ENCODE measurements at places on chromosomes 13 and 19. TPM values are rescaled to one million over a fixed set of nuclear protein-coding genes. Genes with fewer than 3 reads are reported as not detected.

SHC2 gene
- total RNA-seq, result 2.7 TPM

ZNF85 gene
- total RNA-seq, result 3.5 TPM

SPIB gene
- not detected for total RNA-seq

LILRA1 gene
- not detected for total RNA-seq

METTL21C gene
- total RNA-seq, result not detected

MCF2L gene
- 0.37 TPM for total RNA-seq

RYR1 gene
- 0.11 TPM for total RNA-seq

FCAR gene
- not detected for total RNA-seq

ANGPTL8 gene
- total RNA-seq, result not detected

ZSWIM4 gene
- total RNA-seq, result 11.7 TPM

PLIN5 gene
- not detected for total RNA-seq

ZNF146 gene
- total RNA-seq, result 92.7 TPM
